ENCODE measurements at places on chromosomes 16 and 17. TPM values are rescaled to one million over a fixed set of nuclear protein-coding genes. Genes with fewer than 3 reads are reported as not detected.

DNA sequence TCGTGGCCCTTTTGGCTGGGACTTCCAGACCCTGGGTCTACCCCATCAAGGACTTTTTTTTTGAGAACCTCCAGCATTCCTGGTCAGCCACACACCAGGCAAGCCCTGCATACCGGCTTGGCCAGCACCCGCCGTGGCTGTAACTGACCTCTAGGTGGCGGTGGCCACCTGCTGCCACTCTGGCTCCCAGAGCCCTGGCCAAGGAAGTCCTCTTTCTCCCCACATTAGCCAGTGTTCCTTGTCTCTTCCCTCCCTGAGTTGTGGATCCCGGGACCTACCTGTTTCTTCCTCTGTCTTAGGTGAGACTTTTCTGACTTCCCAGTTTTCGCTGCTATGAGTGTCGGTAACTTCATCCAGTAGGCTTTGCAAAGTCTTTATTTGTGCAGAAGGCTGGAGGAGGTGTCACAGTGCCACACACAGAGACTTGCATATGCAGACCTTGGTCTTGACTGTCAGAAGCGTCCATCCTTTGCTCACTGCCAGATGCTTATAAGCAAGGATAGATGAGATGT, 348.3 kb downstream of the CPPED1 start:
- H3K27me3 ChIP-seq, result no peaks in the 10 kb centered on the region
- no peaks in the 10 kb centered on the region for H3K36me3 ChIP-seq
- no peak overlapping the region for H3K27ac ChIP-seq
- no peak overlapping the region for H3K4me3 ChIP-seq

Gene TNFSF13
- total RNA-seq, result 2.9 TPM

- H3K4me3 ChIP-seq, result no peak overlapping the region
- no peak for DNase-seq
- no peak overlapping the region for H3K27ac ChIP-seq
- no peaks in the 10 kb centered on the region for H3K36me3 ChIP-seq
These were observed 23.0 kb downstream of the TSPOAP1 start for GRCh38 chr17:58305626-58306025.

Gene SNX20
- total RNA-seq, result 44.0 TPM

DNA sequence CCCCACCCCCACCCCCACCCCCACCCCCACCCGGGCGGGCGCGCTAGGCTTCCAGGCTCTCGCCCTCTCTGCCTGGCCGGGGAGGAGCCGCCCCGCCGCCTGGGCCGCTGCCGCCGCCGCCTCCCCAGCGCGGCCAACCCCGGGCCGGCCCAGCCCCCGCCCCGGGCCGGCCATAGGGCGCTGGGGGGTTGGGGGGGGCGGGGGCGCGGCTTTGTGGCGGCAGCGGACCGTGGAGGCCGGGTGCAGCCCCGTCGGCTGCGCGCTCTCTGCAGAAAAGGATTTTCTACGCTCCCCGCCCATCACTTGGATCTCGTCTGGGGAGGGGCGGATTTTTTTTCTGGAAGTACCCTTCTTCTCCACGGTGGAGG, 230.9 kb downstream of the MRTFB start:
- peaks cover 12% of the 10 kb centered on the region for H3K4me1 ChIP-seq
- no peak overlapping the region for H3K27ac ChIP-seq
- peaks cover 20% of the 10 kb centered on the region for H3K27me3 ChIP-seq
- no peak for DNase-seq

DNA sequence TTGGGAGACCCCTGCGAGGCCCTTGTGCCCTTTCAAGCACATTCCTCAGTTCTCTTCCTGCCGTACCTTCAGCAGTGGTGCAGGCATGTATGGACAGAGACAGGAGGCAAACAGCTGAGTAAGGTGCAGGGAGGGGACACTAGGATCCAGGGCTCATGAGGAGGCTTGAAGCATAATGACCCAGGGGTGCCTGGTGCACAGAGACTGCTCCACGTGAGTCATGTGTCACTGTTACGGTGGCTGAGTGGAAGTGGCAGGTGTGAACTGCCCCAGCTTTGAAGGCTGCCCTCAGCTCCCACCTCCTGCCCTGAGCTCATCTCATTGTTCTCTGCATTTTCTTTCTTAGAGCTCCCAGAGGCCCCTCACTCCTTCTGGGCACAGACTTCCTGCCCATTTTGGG, 124.8 kb downstream of the NTN1 start:
- no peaks in the 10 kb centered on the region for H3K36me3 ChIP-seq
- H3K4me1 ChIP-seq, result no peaks in the 10 kb centered on the region
- no peak overlapping the region for H3K27ac ChIP-seq

DNA sequence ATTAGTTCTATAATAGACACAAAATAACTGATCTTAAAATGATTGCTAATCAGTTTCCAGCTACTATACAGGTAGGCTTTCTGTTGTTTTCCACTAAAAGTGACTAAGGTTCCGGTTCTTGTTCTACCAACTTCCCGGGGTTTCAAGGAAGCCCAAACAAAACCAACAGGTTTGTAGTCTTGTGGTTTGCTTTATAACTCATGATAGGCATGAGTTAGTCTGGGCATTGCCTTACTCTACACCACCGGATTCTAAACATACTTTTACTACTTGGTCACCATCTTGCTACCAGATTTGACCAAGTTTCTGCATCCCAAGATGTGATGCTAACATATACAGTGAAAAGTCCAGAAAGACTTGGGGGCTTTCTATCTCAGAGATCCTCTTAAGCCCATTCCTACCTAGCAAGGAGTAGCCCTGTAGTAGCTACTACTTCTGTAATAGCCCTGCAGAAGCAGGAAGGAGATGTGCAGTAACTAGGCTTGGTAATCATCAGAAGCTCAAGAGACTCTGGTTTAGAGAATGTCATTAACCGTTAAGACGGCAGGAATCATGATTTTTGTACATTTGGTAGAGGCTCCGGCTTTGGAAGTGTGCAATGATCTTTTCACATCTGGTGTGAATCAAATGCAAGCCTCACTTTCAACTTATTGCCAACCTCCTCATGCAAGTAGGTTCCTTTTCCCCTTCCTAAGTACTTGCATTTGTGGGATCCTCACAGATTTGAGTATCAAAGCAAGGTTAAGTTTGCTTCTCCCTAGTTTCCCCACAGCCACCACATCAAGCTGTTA, 1.6 kb downstream of the FAM117A start:
- no peaks in the 10 kb centered on the region for H3K27me3 ChIP-seq
- H3K4me3 ChIP-seq, result peak overlapping the region; percentile 99
- H3K4me1 ChIP-seq, result peaks cover 46% of the 10 kb centered on the region
- H3K27ac ChIP-seq, result peak overlapping the region; percentile 97
- DNase-seq, result no peak
- no peaks in the 10 kb centered on the region for H3K36me3 ChIP-seq

- H3K36me3 ChIP-seq, result no peaks in the 10 kb centered on the region
- DNase-seq, result peak; percentile 57
- H3K27ac ChIP-seq, result peak overlapping the region; percentile 83
- H3K4me3 ChIP-seq, result peak overlapping the region; percentile 91
These were observed 1.0 kb upstream of the ARMC5 start for GRCh38 chr16:31458073-31458843.

Gene IL17C
- total RNA-seq, result 0.86 TPM

- H3K36me3 ChIP-seq, result no peaks in the 10 kb centered on the region
- no peak overlapping the region for H3K27ac ChIP-seq
- no peaks in the 10 kb centered on the region for H3K4me1 ChIP-seq
- DNase-seq, result no peak
- H3K4me3 ChIP-seq, result no peak overlapping the region
These were observed 20.1 kb upstream of the DLX3 start for GRCh38 chr17:50015146-50015545.

Gene TPSG1
- not detected for total RNA-seq

DNA sequence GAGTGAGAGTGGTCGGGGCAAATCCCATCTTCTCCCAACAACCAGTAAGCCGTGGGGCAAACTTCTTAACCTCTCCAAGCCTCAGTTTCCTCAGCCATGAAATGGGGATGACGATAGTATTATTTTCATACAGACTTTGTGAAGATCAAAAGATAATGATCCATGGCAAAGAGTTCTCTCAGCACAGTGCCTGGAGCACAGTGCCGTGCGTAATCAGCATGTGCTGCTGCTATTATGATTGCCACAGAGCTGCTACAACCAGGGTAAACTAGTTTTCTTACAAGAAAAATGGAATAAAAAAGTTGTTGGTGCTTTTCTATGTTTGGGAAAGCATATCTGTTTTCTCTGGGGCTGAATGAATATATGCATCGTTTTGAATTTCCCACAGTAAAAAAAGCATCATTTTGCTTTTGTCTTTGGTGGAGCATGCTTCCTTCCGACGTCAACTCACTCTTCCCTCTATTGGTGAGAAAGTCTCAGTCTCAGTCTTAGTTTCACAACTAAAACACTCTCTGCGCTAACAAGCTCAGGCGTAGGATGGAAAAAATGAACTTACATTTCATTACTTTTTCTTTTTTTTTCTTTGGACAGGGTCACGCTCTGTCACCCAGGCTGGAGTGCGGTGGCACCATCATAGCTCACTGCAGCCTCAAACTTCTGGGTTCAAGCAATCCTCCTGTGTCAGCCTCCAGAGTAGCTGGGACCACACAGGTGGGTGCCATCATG, 37.2 kb downstream of the CDK5R1 start:
- no peak for DNase-seq
- H3K4me3 ChIP-seq, result peak overlapping the region; percentile 68
- H3K27me3 ChIP-seq, result no peaks in the 10 kb centered on the region
- peaks cover 47% of the 10 kb centered on the region for H3K4me1 ChIP-seq
- no peaks in the 10 kb centered on the region for H3K36me3 ChIP-seq

DNA sequence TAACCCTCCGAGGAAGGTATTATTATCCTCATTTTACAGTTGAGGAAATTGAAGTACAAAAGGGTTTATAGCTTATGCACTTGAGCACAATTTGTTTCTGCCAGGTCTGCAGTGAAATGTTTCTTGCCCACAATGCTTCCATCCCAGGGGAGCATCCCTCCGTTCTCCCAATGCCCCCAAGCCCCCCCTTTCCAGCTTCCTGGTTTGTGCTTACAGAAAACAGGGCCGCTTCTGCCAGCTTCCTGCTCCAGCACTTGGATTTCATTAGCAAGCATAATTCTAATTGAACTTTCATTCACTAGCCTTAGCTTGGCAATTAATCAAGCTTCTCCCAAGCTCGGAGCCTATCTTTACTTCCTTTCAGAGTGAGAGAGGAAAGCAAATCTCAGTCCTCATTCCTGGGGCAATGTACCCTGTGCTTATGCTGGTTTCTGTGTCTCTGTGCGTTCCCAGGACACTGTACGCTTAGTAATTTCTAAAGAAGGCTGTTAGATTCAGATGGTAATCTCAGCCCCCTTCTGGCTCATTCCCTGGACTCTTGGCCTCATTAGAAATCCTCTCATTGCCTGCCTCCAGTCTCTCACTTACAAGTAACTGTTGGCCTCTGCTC, 141.6 kb downstream of the HS3ST2 start:
- peaks cover 31% of the 10 kb centered on the region for H3K27me3 ChIP-seq
- no peak overlapping the region for H3K4me3 ChIP-seq
- no peak for DNase-seq
- H3K36me3 ChIP-seq, result no peaks in the 10 kb centered on the region
- no peak overlapping the region for H3K27ac ChIP-seq

Gene DPEP1
- not detected for total RNA-seq

DNA sequence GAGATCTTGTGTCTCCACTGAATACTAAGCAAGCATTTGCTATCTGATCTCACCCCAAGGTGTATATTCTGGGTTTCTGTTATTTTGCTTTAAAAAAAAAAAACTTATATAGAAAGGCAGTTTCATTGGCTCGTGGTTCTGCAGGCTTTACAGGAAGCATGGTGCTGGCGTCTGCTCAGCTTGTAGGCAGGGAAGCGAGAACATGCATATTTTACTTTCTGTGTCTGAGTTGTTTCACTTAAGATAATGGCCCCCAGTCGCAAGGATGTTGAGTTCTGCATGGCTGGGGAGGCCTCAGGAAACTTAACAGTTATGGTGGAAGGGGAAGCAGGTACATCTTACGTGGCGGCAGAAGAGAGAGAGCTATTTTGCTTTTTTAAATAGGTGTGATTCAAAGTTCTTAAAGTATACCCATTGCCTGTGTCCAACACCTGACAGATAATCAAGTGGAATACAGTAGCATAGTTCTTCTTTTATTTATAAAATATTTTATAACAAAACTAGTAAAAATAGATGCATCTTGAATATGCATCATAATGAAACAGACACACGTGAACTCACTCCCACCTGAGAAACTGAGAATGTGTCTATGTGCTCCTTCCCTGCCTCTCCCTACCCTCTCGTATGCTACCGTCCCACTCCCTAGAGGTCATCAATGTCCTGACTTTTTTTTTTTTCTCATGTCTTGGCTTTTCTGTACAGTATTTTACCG, 15.4 kb upstream of the ARHGAP17 start:
- H3K27ac ChIP-seq, result peak overlapping the region; percentile 89
- peaks cover 25% of the 10 kb centered on the region for H3K4me1 ChIP-seq
- H3K36me3 ChIP-seq, result no peaks in the 10 kb centered on the region
- H3K27me3 ChIP-seq, result no peaks in the 10 kb centered on the region

DNA sequence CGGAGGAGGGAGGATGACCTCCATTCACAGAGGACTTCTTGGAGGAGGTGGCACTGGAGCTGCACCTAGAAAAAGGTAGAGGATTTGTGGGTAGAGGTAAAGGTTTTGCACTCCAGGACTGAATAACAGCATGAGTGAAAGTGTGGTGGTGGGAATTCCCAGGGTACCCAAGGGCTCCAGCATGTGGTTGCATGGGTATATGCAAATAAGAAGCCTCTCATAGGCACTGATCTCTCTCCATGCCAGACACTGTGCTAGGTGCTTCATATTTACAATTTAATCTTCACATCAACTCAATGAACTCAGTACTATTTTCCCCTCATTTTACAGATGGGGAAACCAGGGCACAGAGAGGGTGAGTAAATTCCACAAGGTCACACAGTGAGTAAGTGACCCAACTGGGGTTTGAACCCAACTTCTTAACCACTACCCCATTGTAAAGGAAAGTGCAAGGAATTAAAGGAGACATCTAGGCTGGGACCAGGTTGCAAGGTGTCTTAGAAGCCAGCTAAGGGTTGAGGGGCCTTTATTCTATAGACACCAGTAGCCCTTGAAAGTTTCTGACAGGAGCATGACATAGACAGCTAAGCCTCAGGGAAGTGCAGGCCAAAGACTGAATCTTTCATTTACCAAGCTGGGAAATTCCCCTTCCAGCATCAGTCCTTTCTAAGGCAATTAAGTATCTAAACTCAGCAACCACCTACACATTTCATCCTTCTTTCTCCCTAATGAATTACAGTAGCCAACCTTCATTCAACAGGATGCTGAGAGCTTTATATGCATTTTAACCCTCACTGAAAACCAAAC, 21.3 kb downstream of the SCNN1B start:
- H3K4me3 ChIP-seq, result no peak overlapping the region
- no peaks in the 10 kb centered on the region for H3K36me3 ChIP-seq
- no peak for DNase-seq
- no peak overlapping the region for H3K27ac ChIP-seq

Gene CCDC144A
- total RNA-seq, result 9.9 TPM

Gene CPNE2
- total RNA-seq, result 4.4 TPM

DNA sequence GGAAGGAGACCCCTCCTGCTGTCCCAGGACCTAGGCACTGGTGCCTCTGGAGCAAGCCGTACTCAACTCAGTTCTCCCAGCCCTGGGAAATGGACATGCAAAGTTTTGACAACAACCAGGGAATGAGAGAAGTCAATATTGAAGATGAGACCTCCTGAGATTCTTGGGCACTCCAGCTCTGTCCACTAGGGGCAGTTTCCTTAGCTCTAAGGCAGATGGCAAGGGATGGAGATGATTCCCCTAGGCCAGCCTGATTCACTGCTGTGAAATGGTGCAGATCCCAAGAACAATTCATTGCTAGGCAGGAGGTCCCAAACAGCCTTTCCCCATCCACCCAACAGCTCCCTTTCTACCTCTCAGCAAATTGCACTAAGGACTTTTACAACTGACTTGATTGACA, 20.5 kb upstream of the SDR42E2 start:
- peaks cover 10% of the 10 kb centered on the region for H3K4me1 ChIP-seq
- no peak overlapping the region for H3K27ac ChIP-seq
- no peak for DNase-seq
- H3K4me3 ChIP-seq, result no peak overlapping the region
- H3K27me3 ChIP-seq, result no peaks in the 10 kb centered on the region
